ENCODE measurements at places on chromosomes 6 and 20. TPM values are rescaled to one million over a fixed set of nuclear protein-coding genes. Genes with fewer than 3 reads are reported as not detected.

Gene GCNT2
- total RNA-seq: 0.57 TPM

Gene UST
- total RNA-seq: 25.7 TPM

Gene MUC21
- total RNA-seq: not detected

Gene PNLDC1
- total RNA-seq: not detected

Gene PNRC1
- 258 TPM for total RNA-seq

Gene SRMS
- not detected for total RNA-seq

Gene NRN1
- total RNA-seq: 65.4 TPM

Measured in subcutaneous adipose tissue (tissue), 4 donors.